Mucosa of gallbladder (tissue), 1 donor: ENCODE measurements at places on chromosomes 5 and 9. TPM values are rescaled to one million over a fixed set of nuclear protein-coding genes. Genes with fewer than 3 reads are reported as not detected.
A peak's percentile ranks its signal among the peaks of the same experiment; 100 is the strongest.

- DNase-seq = peak; percentile 78
Observed at GRCh38 chr5:170307575-170308465, 10.2 kb upstream of the LCP2 start.

DNA sequence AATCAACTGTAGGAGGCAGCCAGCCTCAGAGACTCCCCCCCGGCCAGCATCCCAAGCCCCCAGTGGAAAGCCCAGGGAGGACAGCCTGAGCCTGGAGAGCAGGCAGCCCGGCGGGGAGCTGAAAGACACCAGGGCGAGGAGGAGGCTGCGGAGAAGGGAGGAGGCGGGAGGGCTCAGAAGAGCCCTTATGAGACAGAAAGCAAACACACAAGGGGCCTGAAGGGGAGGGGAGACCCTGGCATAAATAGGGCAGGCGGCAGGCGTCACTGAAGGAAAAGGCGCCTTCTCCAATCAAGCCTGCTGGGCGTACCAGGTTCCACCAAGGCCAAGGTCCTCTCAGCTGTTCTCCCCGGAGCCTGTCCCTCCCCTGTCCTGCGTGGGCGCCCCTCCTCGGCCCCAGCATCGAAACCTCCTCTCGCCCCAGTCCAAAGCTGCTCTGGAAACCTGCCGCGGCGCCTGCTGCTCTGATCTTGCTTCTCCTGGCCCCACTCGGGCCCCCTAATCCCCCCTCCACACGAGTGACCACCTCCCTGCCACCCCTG is 1.3 kb downstream of the SLC9A3 start:
- DNase-seq = peak; percentile 60

- DNase-seq = no peak
Observed at GRCh38 chr5:158007336-158007735, 148.4 kb upstream of the CLINT1 start.

PSAT1 gene
- total RNA-seq = 2.4 TPM

GRCh38 chr5:134131578-134132350 is 17.3 kb downstream of the TCF7 start:
- no peak for DNase-seq

DNA sequence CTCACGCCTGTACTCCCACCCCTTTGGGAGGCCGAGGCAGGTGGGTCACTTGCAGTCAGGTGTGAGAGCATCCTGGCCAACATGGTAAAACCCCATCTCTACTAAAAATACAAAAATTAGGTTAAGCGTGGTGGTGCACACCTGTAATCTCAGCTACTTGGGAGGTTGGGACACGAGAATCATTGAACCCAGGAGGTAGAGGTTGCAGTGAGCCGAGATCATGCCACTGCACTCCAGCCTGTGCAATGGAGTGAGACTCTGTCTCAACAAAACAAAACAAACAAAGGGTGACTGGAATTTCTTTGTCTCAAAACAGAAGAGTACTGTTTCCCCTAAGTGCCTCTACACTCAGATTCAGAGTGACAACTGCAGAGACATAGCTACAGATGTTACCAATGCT is 116.1 kb downstream of the AP3B1 start:
- DNase-seq = no peak

DPM2 gene
- total RNA-seq = 36.6 TPM

DNA sequence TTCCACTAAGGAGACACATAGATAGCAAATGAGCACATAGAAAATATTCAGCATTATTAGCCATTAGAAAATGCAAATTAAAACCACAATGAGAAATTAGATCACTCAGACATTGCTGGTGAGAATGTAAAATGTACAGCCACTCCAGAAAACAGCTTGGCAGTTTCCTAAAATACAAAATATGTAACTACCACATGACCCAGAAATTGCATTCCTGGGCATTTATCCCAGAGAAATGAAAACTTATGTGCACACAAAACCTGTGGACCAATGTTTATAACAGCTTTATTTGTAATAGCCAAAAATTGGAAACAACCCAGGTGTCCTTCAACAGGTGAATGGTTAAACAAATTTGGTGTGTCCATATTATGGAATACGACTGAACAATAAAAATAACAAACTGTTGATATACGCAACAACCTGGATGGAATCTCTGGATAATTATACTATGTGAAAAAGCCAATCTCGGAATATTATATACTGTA is 34.8 kb upstream of the SHC3 start:
- no peak for DNase-seq

DNA sequence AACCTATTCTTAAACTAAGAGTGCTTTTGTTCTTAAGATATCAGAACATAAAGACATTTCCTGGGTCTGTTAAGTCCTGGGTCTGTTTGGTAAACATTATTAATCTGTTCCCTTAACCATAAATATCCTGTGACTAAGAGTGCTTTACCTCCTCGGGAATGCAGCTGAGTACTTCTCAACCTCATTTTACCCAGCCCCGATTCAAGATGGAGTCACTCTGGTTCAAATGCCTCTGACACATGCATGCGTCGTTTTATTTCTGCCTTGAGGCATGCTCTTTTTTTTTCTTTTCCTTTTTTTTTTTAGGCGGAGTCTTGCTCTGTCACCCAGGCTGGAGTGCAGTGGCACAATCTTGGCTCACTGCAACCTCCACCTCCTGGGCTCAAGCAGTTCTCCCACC is 39.8 kb upstream of the FBXL17 start:
- DNase-seq = no peak

DNA sequence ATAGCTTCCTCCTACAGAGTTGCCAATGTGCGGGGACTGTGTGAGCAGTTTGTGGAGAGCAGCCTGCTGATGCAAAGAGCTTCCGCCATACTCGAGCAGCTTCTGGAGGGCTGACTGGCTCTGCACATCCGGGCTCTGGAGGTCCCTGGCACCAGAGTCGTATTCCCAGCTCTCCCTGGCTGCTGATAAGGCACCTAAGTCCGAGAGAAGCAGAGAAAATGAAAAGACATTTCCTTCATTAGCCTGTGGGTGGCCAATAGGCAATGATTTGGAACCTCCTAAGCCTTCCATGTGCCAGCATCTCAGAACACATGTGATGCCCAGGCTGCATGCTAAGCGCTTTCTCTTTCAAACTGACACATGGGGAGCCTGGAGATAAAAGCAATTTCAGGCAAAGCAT is 94.3 kb downstream of the TSSK1B start:
- no peak for DNase-seq

DNA sequence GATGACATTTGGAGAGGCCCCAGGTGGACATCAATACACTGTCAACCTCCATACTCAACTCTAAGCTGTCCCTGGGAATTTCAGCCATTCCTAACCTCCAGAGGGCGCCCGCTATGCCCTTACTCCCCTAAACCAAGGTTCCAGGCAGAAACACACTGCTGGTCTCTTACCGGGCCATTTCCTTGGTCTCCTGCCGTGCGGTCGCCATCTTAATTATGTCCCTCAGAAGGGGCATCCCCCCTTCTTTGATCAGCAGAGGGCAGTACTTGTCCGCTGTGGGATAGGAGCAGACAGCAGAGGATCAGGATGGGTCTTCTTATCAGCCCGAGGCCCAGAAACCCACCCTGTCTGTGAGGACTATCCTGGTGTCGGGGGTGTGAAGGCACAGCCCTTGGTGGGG is 9.3 kb upstream of the ZDHHC12 start:
- peak; percentile 74 for DNase-seq

DNA sequence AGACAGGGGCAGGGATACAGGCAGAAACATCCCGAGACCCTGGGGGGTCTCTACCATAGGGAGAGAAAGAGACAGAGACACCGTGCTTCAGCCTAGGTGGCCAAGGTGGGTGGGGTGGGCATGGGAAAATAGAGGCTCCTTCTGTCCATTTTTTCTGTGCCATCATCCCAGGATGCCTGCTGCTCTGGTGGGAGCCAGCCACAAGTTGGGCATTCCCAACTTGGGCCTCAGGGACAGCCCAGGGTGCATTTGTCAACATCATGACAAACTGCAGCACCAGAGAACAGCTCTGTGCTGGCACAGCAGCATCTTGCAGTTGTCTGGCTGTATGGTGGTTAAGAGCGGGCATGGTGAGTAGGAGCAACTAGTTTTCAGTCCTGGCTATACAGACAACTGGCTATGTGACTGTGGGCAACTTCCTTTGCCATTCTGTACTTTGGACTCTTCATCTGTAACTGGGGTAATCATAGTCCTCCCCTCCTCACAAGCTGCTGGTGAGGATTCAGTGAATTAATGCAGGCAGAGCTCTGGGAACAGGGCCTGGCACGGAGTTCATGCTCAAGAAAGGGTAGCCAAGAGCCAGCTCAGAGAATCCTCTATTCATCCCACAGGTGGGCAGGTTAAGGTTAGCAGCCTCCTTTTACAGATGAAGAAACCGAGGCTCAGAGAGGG is 100.4 kb downstream of the RGS3 start:
- no peak for DNase-seq
